ENCODE measurements at places on chromosomes 4 and X.
A peak's percentile ranks its signal among the peaks of the same experiment; 100 is the strongest.

DNA sequence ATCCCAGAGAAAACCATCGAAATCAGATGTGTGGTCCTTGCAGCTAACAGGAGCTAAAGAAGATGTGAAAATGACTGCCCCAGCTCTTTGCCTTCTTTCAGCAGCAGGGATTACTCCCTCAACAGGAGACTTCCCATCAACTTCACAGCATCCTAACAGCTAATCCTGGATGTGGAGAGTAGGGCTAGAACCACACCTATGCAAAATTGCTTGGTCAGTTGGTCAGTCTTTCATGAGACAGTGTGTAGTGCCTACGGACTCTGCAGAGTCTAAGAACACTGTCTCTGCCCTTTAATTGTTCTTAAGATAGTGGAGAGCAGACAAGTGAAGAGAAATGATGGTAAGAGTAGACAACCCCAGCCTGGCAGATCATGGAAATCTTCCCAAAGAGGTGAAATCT, 133.5 kb downstream of the COL4A6 start:
- DNase-seq, result no peak

- DNase-seq, result no peak
Measured at GRCh38 chr4:3255611-3256186, 6.7 kb downstream of the MSANTD1 start.

DNA sequence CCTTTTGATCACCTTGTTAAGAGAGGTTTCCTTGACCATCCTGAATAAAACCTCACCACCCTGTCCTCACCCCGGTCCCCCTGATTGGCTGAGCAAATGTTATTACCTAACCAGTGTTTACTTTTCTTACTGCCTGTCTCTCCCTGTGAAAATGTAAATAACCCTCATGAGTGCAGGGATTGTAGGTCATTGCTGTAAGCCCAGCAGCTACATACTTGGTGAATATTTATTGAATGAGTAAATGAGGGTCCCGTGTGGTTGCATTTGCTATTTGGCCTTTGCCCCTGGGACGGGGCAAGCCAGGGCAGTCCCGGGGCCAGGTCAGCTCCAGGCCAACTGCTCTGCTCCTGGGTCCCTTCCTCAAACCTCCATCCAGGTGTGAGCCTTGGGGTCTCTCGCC, 55.5 kb upstream of the CLCN4 start:
- DNase-seq, result no peak

- no peak for DNase-seq
Measured at GRCh38 chrX:142702749-142703148, 323.0 kb upstream of the SPANXN4 start.

DNA sequence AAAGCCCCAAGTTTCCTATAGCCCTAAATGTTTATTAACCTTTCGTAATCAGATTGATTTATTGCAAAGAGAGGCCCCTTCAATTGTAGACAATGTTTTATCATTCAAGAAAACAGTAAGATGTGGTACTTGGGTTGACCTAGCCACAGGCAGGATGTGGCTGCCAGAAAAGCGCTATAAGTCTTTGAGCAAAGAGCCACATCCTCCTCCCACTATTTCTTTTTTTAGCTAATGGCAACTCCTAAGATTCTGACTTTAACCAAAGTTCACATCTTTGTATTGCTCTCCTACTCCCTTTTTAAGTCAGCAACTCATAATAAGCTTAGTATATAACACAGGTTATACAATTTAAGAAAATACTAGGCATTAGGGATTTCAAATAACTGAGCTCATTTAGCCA, 70.7 kb upstream of the PPP3CA start:
- DNase-seq, result no peak

GRCh38 chrX:71168134-71168533, 23.5 kb downstream of the NLGN3 start:
- DNase-seq, result no peak

- DNase-seq, result no peak
Measured at GRCh38 chr4:26171501-26171900, 149.3 kb upstream of the RBPJ start.

DNA sequence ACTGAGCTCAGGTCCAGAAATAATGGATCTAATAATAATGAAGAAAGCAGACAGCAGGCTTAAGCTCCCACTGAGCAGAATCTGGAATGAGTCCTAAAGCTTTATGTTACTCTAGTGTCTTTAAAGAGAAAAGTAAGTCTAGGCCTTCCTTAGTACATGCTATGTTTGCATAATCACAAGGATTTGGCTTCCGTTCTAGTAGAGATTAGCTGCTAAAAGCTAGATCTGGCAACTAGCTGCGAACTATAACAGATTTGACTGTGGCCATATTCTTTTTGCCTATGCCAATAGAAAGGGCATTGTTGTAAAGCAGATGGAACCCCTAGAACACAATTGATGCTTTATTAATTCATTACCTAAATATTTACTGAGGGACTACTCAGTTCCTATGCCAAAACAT, 19.0 kb downstream of the COX7B2 start:
- no peak for DNase-seq

- DNase-seq, result no peak
Measured at GRCh38 chrX:115913575-115913974, 257.0 kb upstream of the AGTR2 start.

DNA sequence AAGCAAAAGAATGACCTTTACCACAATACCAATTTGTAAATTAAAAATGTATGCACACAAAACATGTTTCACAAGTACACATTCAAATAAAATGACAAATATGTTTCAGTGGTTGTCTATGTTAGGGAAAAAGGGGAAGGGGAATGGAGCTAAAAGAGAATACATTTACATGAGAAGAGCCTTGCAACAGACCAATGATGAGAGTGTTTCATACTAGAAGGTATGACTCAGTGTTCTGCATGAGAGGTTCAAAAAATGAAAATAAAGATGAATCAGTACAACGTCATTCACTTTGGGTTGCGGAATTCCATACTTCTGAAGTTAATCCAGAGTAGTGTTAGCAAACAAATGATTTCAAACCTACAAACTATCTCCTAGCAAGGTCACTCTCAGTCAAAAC, 51.7 kb downstream of the RPGR start:
- peak; percentile 77 for DNase-seq

- no peak for DNase-seq
Measured at GRCh38 chrX:617891-618290, 12.7 kb upstream of the SHOX start.

Data from RCC 7860 (cell line).